ENCODE measurements at places on chromosomes 5 and 9.
A peak's percentile ranks its signal among the peaks of the same experiment; 100 is the strongest.

DNA sequence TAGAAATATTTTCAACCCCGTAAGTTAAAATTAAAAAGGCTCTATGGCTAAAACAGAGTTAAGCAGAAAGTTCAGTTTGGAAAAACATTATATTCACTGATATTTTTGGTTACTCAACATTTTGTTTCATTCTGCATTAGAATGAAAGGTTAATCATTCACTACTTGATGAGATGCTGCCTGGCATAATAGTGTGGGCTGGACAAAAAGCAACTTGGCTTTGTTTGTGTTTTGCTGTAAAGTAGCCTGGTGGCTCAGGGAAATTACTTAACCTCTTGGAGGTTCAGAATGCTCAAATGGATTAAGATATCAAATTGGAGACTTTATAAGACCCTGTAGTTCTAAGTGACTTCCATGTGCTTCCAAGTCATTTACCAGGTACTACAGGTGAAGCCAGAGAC, 367.4 kb upstream of the TRPC7 start:
- no peak for DNase-seq

DNA sequence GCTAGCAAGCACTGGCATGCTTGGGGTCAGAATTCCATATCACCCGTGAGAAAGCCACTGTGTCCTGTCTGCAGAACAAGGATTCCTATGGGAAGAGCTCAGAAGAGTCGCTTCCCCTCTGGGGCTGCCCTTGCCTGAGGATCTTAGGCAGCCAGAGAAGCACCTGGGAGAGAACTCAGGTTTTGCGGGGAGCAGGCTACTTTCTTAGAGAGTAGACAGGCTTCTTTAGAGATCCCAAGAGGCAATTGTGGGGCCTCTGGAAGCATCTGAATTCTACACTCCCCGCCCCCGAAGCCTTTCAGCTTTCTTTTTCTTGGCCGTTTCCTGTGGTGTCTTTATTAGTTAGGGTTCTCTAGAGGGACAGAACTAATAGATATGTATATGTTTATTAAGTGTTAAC, 40.9 kb downstream of the PHF2 start:
- no peak for DNase-seq

DNA sequence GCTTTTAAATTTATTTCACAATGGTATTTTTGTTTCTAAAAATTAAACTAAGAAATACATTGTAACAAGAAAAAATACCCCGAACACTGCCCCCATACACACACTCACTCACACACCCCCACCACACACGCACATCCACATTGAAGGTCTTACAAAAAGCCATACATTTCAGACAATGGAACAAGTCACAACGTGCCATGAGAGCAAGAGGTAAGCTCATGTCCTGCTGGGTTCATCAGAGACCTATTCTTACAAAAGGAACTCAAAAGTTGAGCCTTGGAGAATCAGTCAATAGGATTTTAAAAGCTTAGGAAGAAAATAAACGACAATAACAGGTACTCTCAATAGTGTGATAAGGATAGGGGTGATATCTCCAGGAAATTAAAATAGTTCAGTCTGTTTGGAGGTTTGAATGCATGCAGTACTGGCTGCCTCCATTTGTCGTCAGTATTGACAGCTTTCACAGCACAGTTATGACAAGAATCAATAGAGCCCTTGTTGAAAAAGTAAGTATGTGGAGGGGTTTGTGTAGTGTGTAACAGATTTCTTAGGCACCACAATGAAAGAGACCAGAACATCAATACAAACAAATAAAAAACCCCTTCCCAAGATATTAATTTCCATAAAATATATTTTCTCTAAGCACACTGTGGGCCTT, 1826.2 kb upstream of the CDH6 start:
- no peak for DNase-seq

- DNase-seq = no peak
Observed at GRCh38 chr9:4937446-4937845, 47.6 kb upstream of the JAK2 start.

DNA sequence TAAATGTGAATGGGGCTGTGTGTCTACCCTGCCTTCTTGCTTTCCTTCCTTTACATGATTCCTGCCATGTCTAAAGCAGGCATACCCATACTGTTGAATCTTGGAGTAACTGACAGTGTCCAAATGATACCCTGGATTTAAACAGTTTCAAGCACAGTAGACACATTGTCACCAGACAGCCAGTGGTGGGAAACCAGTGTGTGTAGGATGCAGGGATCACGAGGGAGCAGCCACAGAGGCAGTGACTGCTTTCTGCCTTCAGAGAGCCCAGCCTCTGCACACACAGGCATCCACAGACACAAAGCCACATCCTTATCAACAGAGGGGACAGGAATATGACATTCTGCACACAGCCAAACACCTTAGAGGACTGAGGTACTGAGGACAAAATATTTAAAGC, 184.2 kb upstream of the TBCA start:
- DNase-seq = no peak

DNA sequence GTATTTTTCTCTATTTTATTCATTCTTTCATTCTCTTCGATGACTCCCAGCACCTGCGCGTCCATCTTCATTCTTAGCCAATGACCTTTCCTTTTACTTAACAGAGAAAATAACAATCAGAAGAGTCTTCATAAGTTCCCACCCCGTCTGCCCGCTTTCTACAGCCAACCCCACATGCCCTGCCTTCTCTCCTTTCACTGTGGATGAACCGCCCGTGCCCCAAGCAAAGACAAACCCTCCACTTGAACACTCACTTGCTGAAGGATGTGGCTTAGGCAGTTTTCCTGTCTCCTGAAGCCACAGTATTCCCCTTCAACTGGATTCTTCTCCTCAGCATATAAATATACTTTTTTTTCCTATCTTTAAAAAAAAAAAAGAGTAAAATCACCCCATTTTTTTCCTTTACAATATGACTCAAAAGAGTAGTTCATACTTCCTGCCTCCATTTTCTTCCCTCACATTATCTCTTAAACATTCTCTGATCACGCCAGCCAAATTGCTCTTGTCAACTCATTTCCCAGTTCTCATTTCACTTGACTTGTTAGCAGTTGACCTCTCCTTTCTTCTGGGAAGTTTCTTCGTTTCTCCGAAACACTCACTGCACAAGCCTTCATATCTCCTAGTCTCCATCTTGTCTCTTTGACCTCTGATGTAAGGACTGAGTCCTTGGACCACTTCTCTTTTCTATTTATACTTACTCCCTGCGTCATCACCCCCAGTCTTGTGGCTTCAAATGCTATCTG, 11.1 kb downstream of the NIPSNAP3B start:
- no peak for DNase-seq

GRCh38 chr5:116507941-116508655, 66.5 kb downstream of the SEMA6A start:
- no peak for DNase-seq

- DNase-seq = no peak
Observed at GRCh38 chr5:159549046-159549445, 218.8 kb upstream of the IL12B start.

DNA sequence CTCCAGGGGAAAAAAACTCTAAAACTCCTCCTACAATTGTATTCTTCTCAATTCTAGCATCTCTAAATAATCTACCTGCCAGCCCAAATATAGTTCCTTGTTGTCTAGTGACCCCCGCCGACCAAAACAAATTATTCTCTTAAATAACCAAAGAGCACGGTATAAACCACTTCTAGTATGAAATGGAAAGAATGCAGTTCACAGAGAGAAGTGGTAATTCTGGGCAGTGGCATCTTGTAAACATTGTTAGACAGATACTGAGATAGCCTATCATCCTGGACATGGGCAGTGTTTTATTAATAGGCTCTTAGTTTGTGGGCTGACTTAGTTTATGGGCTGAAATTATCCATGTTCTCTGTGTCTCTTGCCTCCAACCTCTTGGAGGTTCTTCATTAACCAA, 1412.6 kb upstream of the CDH9 start:
- DNase-seq = no peak

GRCh38 chr9:567747-568305, 273.7 kb upstream of the DMRT1 start:
- no peak for DNase-seq

DNA sequence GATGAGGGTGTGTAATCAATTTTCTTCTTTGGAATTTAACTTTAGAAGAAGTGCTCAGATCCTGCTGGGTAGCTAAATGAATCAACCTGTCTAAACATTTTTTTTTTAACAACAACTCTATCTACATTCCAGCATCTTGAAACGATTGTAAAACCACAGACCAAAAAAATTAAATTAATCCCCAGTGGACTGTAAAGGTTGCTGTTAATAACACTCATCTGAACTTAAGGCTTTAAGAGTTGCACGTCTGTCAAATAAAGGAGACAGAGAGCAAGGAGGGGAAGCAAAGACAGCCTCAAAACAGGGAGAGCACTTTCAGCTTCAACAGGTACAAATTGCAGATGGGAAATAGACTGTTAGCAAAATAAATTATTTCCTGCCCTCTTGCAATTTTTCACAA, 548.5 kb downstream of the DTWD2 start:
- no peak for DNase-seq

DNA sequence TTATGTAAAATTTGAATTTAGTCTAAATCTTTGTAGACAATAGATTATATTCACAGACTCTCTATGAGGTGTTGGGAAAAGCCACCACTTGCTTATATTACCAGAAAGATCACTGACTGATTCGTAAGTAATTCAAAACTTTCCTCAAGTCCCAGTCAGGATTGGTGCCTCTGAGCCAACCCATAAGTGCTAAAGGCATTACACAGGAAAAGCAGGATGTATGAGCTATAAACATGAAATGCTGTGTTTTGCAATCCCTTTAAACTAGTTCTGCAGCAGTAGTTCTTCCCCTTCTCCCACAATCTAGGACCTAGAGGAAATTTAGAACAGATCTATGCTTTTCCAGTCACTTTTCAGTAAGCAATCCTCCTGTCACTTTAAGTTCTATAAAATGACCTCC, 48.0 kb downstream of the SHLD3 start:
- no peak for DNase-seq

- DNase-seq = no peak
Observed at GRCh38 chr5:60700416-60700757, 421 bp upstream of the DEPDC1B start.

- no peak for DNase-seq
Observed at GRCh38 chr9:127642082-127642740, 30.1 kb downstream of the STXBP1 start.

- no peak for DNase-seq
Observed at GRCh38 chr5:173399851-173400250, 71.6 kb upstream of the STC2 start.

DNA sequence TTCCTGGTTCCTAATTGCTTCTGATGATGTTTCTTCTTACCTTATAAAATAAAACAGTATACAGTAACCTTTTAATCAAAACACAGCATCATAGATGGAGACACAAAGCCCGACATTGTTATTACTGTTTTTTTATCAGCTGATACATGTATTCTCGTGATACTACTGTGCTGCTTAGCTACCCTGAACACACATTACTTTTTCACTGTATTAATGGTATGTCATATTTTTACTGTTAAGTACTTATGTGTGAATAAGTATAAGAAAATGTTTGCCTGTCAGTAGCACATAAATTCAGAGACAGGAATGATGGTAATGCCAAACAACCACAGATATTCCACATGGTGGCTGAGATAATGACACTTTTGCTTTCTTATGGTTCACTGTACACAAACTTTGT, 68.7 kb downstream of the RAB24 start:
- DNase-seq = no peak

GRCh38 chr5:10445352-10445751, 3.7 kb downstream of the ROPN1L start:
- no peak for DNase-seq

DNA sequence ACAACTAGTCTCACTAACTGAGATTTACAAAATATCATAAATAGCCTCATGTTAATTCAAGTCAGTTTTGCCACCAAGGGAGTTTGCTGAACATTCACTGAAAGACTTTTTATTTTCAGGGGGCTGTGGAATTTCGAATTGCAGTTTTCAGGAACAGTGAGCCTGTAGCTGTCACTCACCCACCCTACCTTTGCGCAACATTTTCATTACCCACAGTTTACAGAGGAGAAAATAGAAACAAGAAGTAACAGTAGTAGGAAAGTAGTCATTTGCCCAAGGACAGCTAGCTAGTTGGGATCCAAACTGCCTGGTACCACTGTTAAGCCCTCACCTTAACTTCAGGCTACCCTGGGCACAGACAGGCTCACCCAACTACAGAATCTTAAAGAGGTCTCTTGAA, 154.1 kb downstream of the ADAMTS12 start:
- DNase-seq = no peak

DNA sequence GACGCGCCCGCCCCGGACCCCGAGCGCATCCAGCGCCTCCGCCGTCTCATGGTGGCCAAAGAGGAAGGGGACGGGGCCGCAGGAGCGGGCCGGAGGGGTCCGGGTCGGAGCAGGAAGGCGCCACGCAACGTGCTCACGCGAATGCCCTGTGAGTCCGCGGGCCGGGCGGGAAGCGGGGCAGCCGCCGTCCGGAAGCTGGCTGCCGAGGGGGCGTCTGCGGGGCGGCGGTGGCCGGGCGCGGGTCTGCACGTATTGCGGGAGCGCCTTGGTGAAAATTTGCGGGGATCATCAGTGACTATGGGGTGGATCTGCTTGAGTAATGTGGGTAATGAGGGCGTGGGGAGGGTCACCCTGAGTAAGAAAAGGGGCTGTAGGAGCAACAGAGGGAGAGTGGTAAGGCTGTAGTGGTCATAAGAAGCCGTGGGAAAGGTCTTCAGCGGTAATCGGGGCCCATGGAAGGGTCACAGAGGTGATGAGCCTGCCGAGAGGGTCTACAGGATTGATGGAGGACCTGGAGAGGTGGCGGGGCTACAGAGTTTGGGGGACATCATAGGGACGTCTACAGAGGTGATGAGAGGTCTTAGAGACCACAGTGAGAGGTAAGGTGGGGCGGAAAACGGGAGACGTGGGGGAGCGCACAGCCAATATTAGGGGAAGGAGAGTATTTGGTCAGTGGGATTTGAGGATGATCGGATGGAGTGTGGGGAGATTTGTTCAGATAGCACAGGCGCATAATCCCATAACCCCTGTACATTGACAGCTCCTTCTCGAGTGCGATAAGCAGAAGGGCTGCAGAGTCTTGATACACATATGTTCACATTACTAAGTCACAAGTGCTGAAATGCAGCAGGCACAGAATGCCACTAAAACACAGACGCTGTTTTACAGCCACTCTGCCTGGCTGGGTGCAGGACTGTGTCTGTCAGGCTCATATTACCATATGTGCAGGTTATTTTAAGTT, 819 bp downstream of the LSM11 start:
- DNase-seq = peak; percentile 20

DNA sequence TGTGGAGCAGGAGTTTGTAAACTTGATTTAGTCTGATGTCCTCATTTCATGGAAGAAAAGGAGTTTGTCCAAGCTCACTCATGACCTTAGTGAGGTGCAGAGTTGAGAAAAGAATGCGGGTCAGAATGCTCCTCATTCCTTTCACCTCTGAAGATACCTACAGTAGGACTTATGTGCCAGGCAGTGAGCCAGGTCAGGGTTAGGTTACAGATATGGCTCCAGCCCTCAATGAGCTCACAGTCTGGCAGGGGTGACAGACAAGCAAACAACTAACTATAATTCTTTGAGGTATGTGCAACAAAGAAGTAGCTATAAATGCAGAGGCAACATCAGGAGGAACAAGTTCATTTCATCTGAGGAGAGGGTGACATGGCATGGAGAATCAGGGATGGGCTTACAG, 102.5 kb downstream of the SPATA31D1 start:
- no peak for DNase-seq
